ENCODE measurements at places on chromosomes 4 and X.

DNA sequence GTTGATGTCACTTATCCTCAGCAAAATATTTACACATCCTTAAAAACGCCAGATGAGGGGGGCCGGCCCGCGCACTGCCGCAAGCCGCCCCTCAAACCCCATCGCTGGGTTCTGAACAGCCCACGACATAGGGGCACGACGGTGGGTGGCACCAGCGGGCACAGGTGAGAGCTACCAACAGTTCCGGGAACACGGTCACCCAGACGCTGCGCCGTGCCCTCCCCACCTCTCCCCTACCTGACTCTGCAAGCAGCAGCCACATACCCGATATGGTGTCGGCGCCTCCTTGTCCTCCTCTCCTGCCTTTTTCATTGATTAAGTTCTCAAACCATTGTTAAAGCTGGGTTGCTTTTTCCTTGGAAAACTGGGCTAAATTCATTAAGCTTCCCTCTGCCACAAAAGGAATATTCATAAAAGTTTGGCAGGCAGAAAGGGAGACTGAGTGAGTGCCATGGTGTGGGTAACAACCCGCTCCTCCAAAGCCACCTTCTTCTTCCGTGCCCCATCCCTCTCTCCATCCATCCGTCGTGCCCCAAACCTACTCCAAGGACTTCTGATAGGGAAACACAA lies 1.4 kb downstream of the RAI2 start:
- DNase-seq: peak; percentile 25

- no peak for DNase-seq
Measured at GRCh38 chr4:70515367-70516250, 2.8 kb upstream of the AMTN start.

GRCh38 chrX:1378306-1378759 lies 13.6 kb downstream of the SLC25A6 start:
- no peak for DNase-seq

DNA sequence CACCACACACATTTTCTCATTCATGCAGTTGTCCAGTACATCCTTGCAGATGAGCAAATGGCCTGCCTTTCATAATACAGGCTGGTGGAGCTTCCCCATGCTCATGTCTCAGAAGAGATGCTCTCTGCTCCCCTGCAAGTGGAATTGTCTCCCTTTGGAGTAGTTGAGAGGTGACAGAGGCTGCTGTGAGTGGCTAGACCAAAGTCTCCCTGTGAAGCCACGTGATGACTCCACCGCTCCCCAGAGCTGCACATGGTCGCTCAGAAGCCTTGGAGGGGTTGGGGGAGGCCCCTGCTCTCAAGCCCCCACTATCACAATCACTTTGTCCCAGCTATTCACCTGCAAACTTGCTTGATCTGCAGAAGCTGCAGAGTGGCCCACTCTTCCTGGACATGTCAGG lies 1.5 kb upstream of the GPR78 start:
- DNase-seq: no peak

- DNase-seq: no peak
Measured at GRCh38 chrX:154779261-154779660, 16.6 kb downstream of the DKC1 start.

DNA sequence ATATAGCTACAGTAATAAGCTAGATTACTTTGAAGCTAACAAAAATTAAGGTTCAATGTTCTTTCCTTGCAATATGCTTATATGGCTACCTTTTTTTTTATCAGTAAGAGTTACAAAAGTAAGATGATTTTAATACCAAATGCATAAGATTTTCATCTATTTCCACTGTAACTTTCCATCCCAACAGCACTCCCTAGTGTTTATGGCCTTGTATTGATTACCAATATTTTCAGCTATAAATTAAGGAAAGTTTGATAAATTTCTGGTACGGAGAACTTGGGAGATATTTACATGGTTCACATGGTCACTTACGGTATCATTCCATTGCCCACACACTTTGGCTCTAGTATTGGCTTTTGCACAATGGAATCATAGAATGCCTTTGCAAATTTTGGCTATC lies 448.9 kb upstream of the PABPC4L start:
- DNase-seq: no peak

- no peak for DNase-seq
Measured at GRCh38 chr4:151659601-151660364, 101.0 kb downstream of the GATB start.

DNA sequence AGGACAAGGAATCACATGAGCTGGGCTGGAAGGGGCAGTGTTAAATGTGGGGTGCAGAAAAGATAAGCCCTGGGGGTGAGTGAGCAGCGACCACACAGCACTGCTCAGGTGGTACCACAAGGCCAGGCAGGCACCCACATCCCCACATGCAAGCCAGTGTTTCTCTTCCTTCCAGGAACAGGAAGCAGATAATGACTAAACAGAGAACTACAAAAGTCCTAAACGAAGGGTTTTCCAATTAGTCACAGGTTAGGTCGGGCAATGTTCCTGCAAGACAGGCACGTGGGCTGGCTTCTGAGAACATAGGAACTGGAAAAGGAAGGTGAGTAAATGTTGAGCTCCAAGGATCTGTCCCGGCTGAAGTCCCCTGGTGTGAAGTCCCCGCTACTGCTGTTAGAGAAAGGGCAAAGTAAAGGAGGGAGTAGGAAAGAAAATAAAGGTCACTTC lies 19.5 kb downstream of the RELL1 start:
- no peak for DNase-seq

GRCh38 chr4:74433043-74433442 lies 11.9 kb upstream of the AREG start:
- DNase-seq: no peak

DNA sequence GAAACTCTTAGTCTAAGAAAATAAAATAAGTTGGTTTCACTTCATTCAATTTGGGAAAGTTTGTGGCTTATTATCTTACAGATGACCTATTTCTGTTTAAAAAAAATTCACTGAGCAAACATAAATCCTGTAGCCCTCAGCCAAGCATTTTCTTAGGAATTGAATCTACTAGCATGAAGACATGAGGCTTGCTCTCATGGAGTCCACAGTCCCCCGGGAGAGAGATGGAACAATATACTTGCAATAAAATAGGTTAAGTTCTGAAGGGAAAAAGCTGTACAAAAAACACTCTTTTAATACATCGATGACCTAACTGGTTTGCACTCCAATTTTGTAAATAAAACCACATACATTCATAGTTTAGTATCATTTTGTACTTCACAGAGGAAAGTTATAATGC lies 642.6 kb upstream of the FAM241A start:
- DNase-seq: no peak

- no peak for DNase-seq
Measured at GRCh38 chrX:30935985-30936384, 46.9 kb upstream of the TAB3 start.

- DNase-seq: no peak
Measured at GRCh38 chr4:164212714-164213113, 541.2 kb upstream of the SMIM31 start.

DNA sequence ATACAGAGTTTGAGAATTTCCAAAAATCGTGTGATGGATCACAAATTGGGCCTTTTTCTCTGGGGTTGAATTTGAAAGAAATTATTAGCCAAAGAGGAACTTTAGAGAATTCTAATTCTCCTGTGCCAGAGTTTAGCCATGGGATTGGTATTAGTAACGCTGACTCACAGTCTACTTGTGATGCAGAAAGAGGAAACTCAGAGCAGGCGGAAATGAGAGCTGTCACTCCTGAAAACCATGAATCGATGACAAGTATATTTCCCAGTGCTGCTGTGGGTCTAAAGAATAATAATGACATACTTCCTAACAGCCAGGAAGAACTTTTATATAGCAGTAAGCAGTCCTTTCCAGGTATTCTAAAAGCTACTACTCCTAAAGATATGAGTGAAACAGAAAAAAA lies 64.9 kb downstream of the N4BP2 start:
- no peak for DNase-seq

DNA sequence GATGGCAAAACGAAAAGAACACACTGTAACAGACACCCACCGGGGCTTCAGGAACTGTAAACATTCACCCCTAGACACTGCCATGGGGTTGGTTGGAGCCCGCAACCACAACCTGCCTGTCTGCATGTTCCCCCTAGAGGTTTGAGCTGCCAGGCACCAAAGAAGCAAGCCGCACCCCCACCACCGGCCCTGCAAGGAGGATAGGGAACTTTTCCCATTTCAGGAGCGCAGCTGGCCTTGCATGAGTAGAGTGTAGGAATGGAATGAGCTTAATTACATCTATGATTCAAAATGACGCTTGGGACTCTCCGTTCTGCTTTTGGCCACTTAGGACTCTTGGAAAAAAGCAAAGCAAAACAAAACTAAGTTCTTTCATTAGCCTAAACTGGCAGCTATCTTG lies 243.6 kb upstream of the CTSO start:
- DNase-seq: no peak

DNA sequence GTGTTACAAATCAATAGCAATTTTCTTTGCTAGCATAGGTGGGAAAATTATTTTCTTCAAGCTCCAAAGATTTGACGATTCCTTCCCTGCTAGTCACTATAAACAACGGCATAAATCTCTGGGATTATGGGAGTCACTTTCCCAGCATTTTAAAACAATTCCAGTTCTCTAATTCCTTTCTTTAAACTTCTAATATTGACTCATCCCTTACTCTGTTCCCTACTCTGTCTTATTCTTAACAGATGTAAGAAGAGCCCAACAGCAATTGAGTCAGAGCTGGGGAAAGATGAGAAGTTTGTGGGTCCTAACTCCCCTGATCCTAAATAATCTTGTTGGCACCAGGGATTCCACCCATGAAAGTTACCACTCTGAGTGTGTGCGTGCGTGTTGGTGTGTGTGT lies 47.4 kb upstream of the IL21 start:
- no peak for DNase-seq

DNA sequence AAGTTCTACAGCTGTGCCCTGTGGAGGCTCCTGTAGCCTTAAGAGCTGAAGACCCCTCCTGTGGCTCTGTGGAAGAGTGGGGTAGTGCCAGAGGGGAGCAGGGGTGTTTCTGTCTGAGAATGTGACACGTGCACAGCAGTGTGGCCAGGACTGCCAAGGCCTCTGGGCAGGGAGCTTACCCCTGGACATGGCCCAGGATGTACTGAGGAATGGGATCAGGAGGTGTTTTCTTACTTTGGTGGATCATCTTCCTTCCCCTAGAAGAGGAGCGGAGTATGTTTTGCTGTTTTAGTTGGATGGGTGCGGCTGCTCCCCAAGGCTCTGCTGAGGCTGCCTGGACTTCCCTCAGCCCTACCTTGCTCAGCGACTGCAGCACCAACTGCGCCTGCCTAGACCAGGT lies 342.6 kb downstream of the ARHGAP10 start:
- no peak for DNase-seq

DNA sequence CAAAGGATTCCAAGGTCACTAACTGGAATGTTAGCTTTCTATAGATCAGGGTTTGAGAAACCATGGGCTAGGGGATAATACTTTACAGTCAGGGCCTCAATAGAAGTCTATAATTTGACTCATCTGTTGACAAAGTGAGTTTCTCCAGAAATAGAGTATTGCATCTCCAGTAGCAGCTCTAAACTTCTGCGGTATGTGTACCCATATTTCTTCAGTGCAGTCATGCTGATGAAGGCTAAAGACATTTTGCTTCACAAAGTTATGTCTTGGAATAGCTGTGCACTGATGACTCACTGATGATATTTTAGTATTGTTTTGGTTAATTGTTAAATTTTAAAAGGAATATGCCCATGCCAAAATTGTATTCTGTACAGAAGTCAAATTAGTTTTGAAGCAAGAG lies 464.9 kb upstream of the AMOT start:
- no peak for DNase-seq

DNA sequence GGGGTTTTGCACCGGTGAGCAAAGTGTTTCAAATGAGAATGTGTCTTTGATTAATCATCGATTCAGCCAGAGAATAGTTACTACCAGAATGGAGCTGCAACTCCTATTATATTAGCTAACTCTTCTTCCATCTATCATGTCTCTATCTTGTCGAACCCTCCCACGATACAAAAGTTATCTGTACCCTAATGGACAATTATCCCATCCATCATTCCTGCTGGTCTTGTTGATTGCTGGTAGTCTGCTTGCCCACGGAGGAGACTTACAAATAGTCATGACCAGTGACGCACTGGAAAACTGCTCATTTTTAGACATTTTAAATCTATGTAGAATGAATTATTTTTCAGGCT lies 67.5 kb downstream of the RTL9 start:
- DNase-seq: no peak

DNA sequence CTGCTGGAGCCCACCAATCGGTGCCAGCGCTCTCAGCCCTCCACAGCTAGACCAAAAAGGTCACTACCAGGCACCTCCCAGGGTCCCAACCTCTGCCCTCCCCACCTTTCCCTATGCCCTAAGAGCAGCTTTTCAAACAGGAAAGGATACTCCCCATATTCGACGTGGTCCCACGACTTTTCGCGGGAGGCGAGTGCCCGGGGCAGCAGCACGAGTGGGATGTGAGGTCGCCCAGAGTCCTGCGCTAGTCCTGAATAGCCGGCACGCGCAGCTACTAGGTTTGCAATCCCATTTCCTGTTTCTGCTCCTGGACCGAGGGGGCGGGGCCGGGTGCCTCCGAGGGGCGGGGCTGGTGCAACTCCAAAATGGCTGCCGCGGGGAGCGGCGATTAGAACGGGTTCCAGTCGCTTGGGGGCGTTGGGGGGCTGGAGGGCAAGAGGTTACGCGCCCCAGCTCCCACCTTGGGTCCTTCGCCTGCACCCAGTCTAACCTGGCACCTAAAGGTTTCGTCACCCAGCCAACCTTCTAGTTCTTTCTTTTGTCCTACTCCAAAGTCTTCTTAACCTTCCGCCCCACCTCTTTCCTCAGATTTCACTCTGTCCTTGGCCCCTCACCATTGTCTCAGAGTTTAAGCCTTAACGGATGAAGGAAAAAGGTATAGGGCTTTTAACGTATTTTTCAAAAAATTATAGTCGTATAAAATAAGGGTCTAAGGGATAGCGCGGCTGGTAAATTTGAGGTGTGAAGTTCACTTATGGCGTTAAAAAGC lies 85.0 kb upstream of the TENT5D start:
- DNase-seq: no peak

DNA sequence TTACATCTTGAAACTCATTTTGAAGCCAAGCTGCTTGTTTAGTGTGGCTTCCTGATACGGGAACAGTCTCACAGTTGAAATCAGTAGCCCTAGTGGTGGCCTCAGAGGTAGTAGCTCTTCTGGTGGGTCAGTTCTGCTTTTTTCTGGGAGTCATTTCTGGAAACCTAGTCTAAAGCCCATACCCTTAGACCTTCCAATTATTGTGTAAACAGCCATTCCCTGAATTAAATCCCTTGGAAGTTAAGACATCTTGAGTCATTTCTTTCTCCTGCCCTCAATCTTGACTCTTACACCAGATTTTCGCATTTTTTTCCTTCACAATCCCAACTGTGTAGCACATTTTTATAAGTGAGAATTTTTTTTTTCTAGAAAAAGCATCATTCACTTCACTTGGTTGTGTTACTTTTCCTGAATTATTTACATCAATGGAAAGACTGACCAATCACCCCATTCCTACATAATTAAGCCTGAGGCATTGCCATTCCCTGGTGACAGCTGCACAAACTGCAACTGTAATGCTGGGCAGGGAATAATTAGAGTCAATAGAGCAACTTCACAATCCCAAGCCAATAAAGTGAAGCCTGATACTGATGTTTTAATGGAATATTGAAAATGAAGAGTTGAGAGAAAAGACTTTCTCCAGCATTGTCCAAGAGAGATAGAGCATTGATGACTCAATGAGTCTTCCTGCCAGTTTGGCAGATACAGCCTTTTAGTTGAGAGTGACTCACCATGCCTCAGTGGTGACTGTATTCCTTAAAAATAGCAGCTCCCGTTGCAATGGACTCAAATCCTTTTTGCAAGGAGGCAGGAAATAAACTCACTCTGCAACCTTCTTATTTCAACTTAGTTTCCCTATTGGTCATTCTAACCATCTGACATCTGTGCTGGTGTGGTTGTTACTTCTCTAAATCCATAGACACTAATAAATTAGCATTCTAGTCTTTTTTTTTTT lies 13.0 kb upstream of the SEPSECS start:
- no peak for DNase-seq

Data from activated CD4-positive, alpha-beta T cell treated with anti-CD3 and anti-CD28 coated beads, Interleukin-2, amount 50 U/mL, for 1 hour (primary cell).